ENCODE measurements at places on chromosomes 7 and 10.

DNA sequence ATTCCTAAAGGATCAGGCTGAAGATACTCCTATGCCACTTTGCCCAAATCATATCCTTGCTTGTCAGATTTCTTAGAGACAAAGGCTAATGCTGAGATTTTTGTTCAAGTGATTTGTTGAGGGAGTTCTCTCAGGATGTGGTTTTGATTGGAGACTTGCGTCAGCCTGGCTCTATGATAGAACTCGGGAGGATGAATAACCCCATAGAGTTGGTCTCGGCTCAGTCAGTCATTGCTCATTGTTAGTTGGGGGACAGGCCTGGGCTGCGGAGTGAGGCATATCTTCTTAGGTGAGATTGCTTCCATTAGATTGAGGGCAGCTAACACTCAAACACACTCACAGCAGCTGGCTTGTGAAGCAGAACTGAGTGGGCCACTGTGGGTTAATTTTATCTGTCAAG is 203.4 kb downstream of the KIF20B start:
- no peaks in the 10 kb centered on the region for H3K36me3 ChIP-seq
- no peak for DNase-seq
- no peaks in the 10 kb centered on the region for H3K4me1 ChIP-seq
- no peak overlapping the region for H3K27ac ChIP-seq
- H3K27me3 ChIP-seq: no peaks in the 10 kb centered on the region

- DNase-seq: peak; percentile 79
- no peaks in the 10 kb centered on the region for H3K36me3 ChIP-seq
- peaks cover 12% of the 10 kb centered on the region for H3K4me1 ChIP-seq
- no peaks in the 10 kb centered on the region for H3K27me3 ChIP-seq
Observed at GRCh38 chr10:119651514-119652360, 557 bp downstream of the BAG3 start.

GRCh38 chr10:60663850-60664249 is 114.4 kb upstream of the CDK1 start:
- H3K4me3 ChIP-seq: no peak overlapping the region
- H3K4me1 ChIP-seq: no peaks in the 10 kb centered on the region
- H3K27ac ChIP-seq: no peak overlapping the region
- H3K27me3 ChIP-seq: no peaks in the 10 kb centered on the region
- no peak for DNase-seq

- H3K27me3 ChIP-seq: no peaks in the 10 kb centered on the region
- H3K4me3 ChIP-seq: no peak overlapping the region
- DNase-seq: no peak
- H3K36me3 ChIP-seq: no peaks in the 10 kb centered on the region
- H3K27ac ChIP-seq: no peak overlapping the region
Observed at GRCh38 chr7:46577394-46577793, 656.3 kb upstream of the IGFBP3 start.

DNA sequence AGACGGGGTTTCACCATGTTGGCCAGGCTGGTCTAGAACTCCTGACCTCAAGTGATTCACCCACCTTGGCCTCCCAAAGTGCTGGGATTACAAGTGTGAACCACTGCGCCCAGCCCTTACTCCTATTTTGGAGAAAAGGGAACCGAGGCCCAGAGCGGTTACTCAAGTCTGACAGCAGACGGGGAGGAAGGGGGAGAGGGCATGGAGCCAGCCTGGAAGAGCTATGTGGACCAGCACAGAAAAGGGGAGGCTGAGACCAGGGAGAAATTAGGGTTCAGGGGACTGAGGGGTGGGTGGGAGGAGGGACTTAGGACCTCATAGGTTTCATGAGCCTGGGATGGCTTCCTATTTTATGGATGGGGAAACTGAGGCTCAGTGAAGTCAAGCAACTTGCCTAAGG is 1.5 kb downstream of the SFRP5 start:
- peak overlapping the region; percentile 28 for H3K27ac ChIP-seq
- H3K36me3 ChIP-seq: no peaks in the 10 kb centered on the region

DNA sequence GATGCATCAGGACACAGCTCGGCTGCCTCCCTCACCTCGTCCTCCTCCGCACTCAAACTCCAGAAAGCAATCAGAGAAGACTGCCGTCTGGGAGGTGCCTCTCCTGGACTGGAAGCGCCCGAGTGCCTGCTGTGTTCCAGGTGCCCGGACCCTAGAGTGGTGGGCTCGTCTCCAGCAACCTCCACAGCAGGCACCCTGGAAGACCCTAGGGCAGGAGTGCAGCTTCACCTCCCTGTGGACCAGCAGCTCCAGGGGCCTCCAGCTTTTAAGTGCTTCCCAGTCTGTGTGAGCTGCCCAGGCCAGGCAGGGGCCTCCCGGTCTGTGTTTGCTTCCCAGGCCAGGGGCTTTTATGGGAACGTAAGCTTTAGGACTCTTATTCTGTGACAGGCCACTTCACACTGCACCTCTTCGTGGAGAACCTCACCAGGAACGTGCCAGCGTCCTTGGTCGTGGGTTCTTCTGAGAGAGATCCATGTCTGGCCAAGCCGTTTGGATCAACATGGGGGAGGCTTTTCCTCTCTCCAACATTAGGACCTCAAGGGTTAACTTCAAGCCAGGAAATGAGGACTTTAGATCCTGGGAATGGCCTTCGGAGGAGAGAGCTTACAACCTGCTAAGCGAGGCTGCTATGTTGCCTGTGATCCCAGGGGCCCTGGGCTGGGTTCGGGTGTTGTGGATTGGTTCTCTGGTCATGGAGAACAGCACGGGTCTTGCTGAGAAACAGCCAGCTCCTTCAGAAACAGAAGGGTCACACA is 5.9 kb upstream of the PWWP2B start:
- H3K36me3 ChIP-seq: no peaks in the 10 kb centered on the region
- H3K4me3 ChIP-seq: no peak overlapping the region
- H3K4me1 ChIP-seq: peaks cover 16% of the 10 kb centered on the region
- H3K27ac ChIP-seq: no peak overlapping the region
- DNase-seq: no peak

GRCh38 chr10:132879408-132880127 is 62.8 kb downstream of the CFAP46 start:
- H3K4me3 ChIP-seq: no peak overlapping the region
- H3K4me1 ChIP-seq: no peaks in the 10 kb centered on the region
- no peak overlapping the region for H3K27ac ChIP-seq
- no peaks in the 10 kb centered on the region for H3K36me3 ChIP-seq

GRCh38 chr7:138546829-138547228 is 86.8 kb downstream of the TRIM24 start:
- no peak for DNase-seq
- H3K4me1 ChIP-seq: no peaks in the 10 kb centered on the region
- H3K36me3 ChIP-seq: no peaks in the 10 kb centered on the region
- no peaks in the 10 kb centered on the region for H3K27me3 ChIP-seq
- no peak overlapping the region for H3K27ac ChIP-seq

GRCh38 chr7:121931149-121931902 is 58.4 kb downstream of the PTPRZ1 start:
- DNase-seq: no peak
- H3K4me3 ChIP-seq: no peak overlapping the region
- no peaks in the 10 kb centered on the region for H3K27me3 ChIP-seq
- no peak overlapping the region for H3K27ac ChIP-seq
- no peaks in the 10 kb centered on the region for H3K4me1 ChIP-seq

GRCh38 chr10:96924861-96925260 is 92.8 kb downstream of the LCOR start:
- H3K27ac ChIP-seq: no peak overlapping the region
- H3K36me3 ChIP-seq: no peaks in the 10 kb centered on the region
- H3K27me3 ChIP-seq: no peaks in the 10 kb centered on the region
- H3K4me3 ChIP-seq: no peak overlapping the region

- H3K27me3 ChIP-seq: no peaks in the 10 kb centered on the region
- H3K4me3 ChIP-seq: no peak overlapping the region
- no peak for DNase-seq
- H3K4me1 ChIP-seq: no peaks in the 10 kb centered on the region
- H3K36me3 ChIP-seq: no peaks in the 10 kb centered on the region
Observed at GRCh38 chr10:64113792-64114191, 592.6 kb downstream of the REEP3 start.

DNA sequence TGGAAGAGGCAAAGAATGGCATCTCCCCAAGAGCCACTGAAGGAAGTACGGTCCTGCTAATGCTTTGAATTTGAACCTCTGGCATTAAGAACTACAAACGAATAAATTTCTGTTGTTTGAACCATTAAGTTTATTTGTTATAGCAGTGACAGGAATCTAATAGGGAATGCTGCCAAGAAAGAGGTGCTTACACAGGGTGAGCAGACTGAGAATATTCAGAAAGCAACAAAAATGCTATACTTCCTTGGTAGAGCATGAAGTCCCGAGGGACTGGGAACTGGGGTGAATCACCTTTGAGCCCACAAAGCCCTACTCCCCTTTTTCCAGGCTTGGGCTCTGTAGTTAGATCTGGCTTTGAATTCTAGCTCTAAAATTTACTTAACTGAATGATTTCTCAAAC is 45.0 kb downstream of the PANK1 start:
- no peak overlapping the region for H3K27ac ChIP-seq
- no peak overlapping the region for H3K4me3 ChIP-seq
- no peaks in the 10 kb centered on the region for H3K27me3 ChIP-seq
- no peak for DNase-seq
- H3K4me1 ChIP-seq: no peaks in the 10 kb centered on the region

DNA sequence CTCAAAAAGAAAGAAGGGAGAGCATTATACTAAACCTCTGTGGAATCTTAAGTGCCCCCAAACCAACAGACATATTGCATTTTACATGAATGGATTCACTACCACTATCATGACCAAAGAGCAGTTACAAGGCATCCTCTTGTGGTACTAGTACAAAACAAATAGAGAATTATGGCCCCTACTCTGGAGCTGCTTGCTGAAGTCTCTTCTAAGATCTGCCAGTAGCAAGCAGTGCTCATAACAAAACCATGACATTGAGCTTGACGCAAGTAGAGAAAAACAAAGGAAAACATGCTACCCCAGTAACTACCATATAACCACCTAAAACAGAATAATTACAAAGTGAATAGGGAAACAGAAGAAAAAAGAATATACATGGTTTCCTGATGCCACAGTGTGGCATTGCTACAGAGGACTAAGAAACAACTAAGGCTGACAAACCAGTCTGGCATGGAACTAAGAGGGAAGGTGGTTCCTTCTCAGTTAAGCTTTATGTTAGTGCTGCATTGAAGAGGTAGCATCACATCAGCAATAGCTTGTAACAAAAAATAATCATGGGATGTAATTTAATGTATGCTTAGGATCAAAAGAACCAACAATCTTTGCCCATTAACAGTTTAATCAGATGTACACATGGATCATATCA is 150.2 kb upstream of the AGR3 start:
- H3K36me3 ChIP-seq: no peaks in the 10 kb centered on the region
- no peaks in the 10 kb centered on the region for H3K27me3 ChIP-seq
- no peak overlapping the region for H3K27ac ChIP-seq
- no peak overlapping the region for H3K4me3 ChIP-seq

DNA sequence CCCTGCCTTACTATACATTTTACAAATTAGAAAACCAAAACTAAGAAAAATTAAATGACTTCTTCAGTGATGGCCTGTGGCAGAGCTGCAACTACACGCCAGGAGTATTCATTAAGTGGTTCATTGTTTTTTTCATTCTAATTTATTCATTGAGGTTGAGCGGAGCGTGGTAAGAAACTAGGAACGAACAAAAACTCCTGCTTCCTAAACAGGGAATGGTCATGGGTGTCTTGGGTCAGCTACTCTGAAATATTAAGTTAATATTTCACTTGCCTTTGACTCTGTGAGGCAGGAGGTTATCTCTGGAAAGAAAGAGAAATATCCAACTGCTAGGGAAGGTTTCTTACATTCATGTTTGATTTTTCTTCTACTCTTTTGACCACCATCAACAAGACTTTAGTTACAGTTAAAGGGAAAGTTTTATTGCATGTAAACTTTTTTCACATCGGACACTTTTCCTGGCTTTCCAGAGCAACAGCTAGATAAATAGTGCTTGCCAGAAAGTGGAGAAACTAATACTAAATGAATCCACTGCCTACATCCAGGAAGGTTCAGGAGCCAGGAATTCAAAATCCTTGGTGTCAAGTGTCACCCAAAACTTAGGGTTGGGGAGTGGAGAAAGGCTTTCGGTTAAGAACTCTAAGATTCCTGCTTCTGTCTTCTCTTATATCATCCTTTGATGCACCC is 896 bp upstream of the GNG11 start:
- H3K27ac ChIP-seq: peak overlapping the region; percentile 75
- no peak for DNase-seq
- no peaks in the 10 kb centered on the region for H3K4me1 ChIP-seq
- no peaks in the 10 kb centered on the region for H3K36me3 ChIP-seq

DNA sequence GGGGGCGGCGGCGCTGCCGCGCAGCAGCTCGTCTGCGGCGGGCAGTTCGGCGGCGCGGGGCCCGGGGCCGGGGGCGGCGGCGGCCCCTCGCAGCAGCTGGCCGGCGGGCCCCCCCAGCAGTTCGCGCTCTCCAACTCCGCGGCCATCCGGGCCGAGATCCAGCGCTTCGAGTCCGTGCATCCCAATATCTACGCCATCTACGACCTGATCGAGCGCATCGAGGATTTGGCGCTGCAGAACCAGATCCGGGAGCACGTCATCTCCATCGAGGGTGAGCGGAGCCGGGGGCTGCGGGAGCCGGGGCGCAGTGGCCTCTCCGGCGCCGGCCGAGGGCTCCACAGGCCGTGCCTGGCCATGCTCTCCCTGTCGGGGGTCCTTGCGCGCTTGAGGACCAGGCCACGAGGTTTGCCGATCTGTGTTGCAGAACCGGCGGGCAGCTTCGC is 548 bp downstream of the AGAP3 start:
- DNase-seq: peak; percentile 61
- peak overlapping the region; percentile 76 for H3K27ac ChIP-seq
- H3K4me1 ChIP-seq: peaks cover 25% of the 10 kb centered on the region

- no peak overlapping the region for H3K4me3 ChIP-seq
- no peaks in the 10 kb centered on the region for H3K27me3 ChIP-seq
- no peak overlapping the region for H3K27ac ChIP-seq
- no peak for DNase-seq
Observed at GRCh38 chr7:144784943-144785342, 50.9 kb downstream of the TPK1 start.

DNA sequence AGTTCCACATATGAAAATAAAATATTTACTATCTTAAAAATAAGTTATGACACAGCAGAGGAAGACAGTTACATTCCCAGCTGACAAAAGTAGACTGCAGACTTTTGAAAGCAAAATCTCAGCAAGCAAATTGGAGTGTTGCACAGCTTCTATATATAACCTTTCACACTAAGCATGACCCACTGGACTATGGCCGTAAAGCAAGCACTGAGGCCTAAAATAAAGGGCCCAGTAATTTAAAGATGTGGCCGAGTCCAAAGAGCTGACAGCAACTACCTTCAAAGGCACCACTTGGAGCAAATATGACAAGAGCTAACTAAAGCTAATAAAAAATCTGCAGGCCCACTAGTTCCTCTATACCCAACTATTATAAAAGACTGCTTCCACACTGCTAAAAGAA is 6.5 kb downstream of the GDI2 start:
- peaks cover 20% of the 10 kb centered on the region for H3K4me1 ChIP-seq
- no peaks in the 10 kb centered on the region for H3K36me3 ChIP-seq
- DNase-seq: no peak
- H3K27ac ChIP-seq: no peak overlapping the region
- no peak overlapping the region for H3K4me3 ChIP-seq

- no peak for DNase-seq
Observed at GRCh38 chr10:110951381-110951780, 32.0 kb downstream of the SHOC2 start.

Data from pancreas (tissue), 10 donors.